ENCODE measurements at places on chromosomes 3 and 15. TPM values are rescaled to one million over a fixed set of nuclear protein-coding genes. Genes with fewer than 3 reads are reported as not detected.

DNA sequence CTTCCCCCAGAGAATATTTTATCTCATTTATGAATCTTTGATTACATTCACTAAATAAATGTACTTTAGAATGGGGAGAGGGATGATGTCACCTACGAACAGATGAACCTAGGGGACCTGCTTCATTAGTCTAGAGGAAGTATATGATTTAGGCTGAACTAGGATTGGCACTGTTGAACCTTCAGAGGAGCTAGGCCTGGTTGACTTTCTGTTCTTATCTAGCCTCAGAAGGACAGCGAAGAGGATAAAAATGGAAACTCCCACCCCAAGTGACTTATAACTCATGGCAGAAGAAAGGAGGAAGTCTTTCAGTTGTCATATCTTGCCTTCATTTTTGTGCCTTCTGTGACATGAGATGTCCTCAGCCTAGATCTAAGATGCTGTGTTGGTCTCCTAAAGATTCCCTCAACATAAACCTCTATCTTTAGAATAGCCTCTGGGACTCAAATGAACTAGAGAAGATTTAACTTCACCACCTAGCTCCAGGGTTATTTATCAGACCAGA is 42.6 kb downstream of the POLG start:
- H3K27ac ChIP-seq = no peak overlapping the region
- no peaks in the 10 kb centered on the region for H3K4me1 ChIP-seq
- no peak for DNase-seq
- no peaks in the 10 kb centered on the region for H3K27me3 ChIP-seq

- H3K27me3 ChIP-seq = peaks cover 11% of the 10 kb centered on the region
- DNase-seq = no peak
- no peaks in the 10 kb centered on the region for H3K4me1 ChIP-seq
- no peak overlapping the region for H3K27ac ChIP-seq
- H3K36me3 ChIP-seq = no peaks in the 10 kb centered on the region
Observed at GRCh38 chr15:29196290-29196689, 73.3 kb downstream of the NSMCE3 start.

- H3K27ac ChIP-seq = no peak overlapping the region
- no peak overlapping the region for H3K4me3 ChIP-seq
- peaks cover 3% of the 10 kb centered on the region for H3K4me1 ChIP-seq
- no peaks in the 10 kb centered on the region for H3K27me3 ChIP-seq
Observed at GRCh38 chr3:44669760-44670159, 21.2 kb downstream of the ZNF35 start.

GRCh38 chr3:64163755-64164148 is 61.5 kb downstream of the PRICKLE2 start:
- H3K4me1 ChIP-seq = no peaks in the 10 kb centered on the region
- H3K27me3 ChIP-seq = peaks cover 3% of the 10 kb centered on the region
- no peak overlapping the region for H3K27ac ChIP-seq
- no peaks in the 10 kb centered on the region for H3K36me3 ChIP-seq
- H3K4me3 ChIP-seq = no peak overlapping the region
- DNase-seq = no peak

The ZNF501 gene
- total RNA-seq = 3.9 TPM

All from naive thymus-derived CD8-positive, alpha-beta T cell (primary cell).